Naive thymus-derived CD4-positive, alpha-beta T cell (primary cell): ENCODE measurements at places on chromosomes 1 and 21.

DNA sequence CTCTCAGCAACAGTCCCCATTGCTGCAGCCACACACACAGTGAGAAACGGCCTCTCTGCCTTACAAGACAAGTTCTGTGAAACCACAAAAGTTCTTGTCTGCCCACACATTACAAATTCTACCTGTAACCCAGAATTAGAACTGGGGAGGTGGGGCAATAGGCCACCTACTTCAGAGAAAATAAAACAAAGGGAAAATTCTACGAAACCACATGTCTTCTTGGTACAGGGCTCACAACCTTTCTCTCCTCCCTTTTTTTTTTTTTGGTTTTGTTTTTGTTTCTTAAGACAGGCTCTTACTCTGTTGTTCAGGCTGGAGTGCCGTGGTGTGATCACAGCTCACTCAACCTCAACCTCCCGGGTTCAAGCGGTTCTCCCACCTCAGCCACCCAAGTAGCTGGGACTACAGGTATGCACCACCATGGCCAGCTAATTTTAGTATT, 30.2 kb downstream of the LPAR3 start:
- DNase-seq = peak; percentile 72

- DNase-seq = no peak
These were observed 120.6 kb downstream of the SPSB1 start for GRCh38 chr1:9413071-9413876.

DNA sequence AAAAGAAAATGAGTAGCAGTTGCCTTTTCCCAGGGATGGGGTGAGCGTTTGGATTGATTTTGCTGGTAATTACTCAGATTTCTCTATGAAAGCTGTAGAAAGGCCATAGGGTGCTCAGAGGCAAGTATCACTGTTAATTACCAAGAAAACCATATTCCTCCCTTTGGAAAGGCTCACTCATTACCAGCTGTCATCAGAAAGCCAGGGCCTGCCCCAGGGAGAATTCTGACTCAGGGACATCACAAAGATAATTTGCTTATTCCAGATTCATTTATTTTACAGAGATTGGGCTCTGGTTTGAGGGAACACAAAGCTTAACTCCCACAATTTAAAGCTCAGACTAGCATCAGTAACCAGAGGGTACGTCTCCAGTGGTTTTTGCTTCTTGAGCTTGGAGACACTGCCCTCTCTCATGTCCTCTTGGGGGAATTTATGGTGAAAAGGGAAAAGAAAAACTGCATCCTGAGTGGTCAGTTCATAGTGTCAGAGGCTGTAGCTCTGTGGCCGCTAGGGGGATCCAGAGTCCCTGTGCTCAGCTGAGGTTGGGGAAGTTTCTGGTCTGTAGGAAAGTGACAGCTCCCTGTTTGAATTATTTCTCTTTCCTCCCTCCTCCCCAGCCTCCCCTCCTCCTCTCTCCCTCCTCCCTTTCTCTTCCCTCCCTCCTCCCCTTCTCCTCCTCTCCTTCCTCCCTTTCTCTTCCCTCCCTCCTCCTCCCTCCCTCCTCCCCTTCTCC, 204.3 kb downstream of the KCNJ6 start:
- peak; percentile 21 for DNase-seq

GRCh38 chr21:16968436-16968835, 544.4 kb upstream of the CXADR start:
- no peak for DNase-seq

- DNase-seq = peak; percentile 26
These were observed 30.2 kb downstream of the DPH5 start for GRCh38 chr1:100995198-100995988.

- DNase-seq = no peak
These were observed 14.3 kb downstream of the NHLH2 start for GRCh38 chr1:115826628-115827027.

DNA sequence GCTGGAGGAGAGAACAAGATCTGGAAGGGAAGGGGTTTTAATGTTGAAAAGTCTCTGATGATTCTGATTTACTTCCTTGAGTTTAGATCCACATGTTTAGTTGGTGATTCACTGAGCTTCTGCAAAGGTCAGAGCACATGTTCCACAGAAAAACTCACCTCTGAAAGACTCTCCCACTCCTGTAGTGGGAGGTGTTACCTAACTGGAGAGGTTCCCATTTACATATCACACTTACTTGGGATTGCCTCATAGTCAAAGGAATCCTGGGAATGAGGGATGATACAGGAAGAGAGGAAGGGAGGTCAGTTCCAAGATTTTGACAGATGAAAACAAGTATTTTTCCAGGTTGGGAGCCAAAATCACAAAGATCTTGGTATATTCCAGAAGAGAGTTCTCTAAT, 2.7 kb upstream of the NTNG1 start:
- DNase-seq = no peak

- no peak for DNase-seq
These were observed 660.7 kb downstream of the PTPRU start for GRCh38 chr1:29896791-29897714.

- DNase-seq = no peak
These were observed 208.2 kb downstream of the S1PR1 start for GRCh38 chr1:101444873-101445618.

- DNase-seq = peak; percentile 54
These were observed 750 bp downstream of the SYNJ1 start for GRCh38 chr21:32726839-32727686.

- DNase-seq = no peak
These were observed 108.5 kb downstream of the DENND1B start for GRCh38 chr1:197666769-197667285.

DNA sequence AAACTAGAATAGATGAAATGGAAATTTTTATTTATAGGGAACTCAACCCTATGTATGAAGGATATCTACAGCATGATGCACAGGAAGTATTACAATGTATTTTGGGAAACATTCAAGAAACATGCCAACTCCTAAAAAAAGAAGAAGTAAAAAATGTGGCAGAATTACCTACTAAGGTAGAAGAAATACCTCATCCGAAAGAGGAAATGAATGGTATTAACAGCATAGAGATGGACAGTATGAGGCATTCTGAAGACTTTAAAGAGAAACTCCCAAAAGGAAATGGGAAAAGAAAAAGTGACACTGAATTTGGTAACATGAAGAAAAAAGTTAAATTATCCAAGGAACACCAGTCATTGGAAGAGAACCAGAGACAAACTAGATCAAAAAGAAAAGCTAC, 7.9 kb downstream of the USP1 start:
- no peak for DNase-seq

GRCh38 chr1:1207571-1207892, 1.1 kb upstream of the TNFRSF18 start:
- DNase-seq = no peak

GRCh38 chr1:227730630-227731151, 4.4 kb downstream of the JMJD4 start:
- DNase-seq = no peak

DNA sequence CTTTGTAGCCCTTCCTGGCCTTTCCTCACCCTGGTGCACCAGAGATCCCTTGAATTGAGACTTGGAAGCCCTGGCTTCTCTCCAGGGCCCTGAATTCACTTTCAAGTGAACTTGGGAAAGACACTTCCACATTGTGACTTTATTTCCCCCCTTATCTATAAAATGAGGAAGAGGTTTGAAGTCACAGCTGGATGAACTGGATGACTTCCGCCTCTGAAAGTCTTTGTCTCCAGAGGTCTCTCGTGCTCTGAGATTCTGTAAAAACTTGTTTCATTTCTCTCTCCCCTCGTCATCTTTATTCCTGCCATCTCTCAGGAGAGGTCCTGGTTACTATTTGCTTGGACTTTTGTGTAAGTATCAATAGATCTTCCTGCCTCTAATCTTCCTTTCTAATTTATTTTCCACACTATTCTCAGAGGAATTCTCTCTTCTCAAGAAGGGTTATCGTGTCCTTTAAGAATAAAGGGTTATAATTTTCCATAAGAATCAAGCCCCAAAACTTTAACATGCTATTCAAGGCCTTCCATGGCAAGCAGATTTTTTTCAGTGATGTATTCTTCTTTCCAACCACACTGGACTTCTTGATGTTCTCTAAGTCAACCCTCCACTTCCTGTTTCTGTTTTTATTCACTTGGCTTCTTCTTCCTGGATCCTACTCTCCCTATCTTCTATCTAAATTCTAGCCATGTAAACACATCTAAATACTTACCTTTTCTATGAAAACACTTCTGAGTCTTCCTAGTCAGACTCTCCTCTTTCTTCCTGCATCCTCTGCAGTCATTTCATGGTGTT, 6.5 kb upstream of the RPTN start:
- DNase-seq = no peak

DNA sequence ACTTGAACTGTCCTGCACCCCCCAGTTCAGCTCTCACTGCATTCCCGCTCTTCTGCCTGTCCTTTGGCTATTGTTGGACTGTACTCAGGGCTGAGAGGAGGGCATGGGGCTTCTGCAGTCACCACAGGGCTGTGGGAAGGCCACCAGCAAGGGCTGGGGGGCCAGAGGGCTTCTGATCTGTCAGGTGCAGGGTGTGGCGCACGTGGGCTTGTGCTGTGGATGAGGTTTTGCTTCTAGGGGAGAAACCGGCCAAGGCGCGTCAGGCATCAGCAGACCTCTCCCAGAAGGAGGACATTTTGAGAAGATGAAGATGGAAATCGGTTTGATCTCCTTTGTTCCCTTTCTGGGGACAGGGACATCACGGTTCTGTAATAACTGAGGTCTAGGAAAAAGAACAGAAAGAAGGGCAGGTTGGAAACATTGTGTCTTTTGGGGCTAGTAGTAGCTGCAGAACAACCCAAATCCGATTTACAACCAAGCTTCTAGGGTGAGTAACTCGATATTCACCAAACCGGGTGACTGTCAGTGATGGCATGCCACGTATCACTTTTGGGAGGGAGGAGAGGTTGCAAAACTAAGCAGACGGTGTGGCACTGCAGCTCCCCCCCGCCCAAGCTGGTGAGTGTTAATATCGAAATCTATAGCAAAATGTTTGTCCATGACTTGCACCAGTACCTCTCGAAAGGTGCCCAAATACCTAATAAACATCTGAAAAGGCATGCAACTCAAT, 40.9 kb downstream of the AGPAT3 start:
- no peak for DNase-seq

GRCh38 chr1:212606395-212607205, 2.0 kb upstream of the ATF3 start:
- peak; percentile 48 for DNase-seq

DNA sequence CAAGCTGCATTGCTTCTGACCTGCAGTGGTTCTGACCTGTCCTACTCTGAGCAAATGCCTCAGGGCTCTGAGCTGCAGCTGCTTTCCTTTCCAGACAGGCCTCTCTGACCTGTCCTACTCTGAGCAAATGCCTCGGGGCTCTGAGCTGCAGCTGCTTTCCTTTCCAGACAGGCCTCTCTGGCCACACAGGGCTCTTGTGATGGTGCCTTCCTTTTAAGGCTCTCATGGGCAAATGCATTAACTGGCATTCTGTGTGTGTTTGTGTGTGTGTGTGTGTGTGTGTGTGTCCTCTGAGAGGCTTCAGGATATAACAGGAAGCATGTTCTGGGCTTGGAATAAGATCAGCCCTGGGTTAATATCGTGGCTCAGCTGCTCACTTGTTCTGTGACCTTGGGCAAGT, 131.3 kb downstream of the NTPCR start:
- no peak for DNase-seq

DNA sequence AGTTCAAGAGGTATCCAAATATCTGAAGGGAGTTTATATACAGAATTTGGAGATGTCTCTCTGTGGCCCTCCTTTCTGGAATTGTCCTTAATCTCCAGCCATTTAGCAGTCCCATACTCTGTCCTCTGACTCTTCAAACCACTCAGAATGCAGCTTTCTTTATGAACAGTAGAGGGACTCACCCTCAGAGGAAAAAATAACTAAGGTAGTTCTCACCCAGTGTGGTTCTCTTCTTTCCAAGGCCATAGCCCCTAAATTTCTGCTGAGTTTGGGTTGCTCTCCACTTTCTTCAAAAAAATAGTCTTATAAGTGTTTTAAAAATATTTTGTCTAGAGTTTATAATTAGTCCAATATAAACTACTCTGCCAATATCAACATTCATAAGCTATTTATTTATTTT, 369.7 kb downstream of the MATN1 start:
- DNase-seq = no peak

GRCh38 chr1:5771788-5772187, 220.4 kb downstream of the NPHP4 start:
- no peak for DNase-seq

- no peak for DNase-seq
These were observed 137.7 kb downstream of the SETD4 start for GRCh38 chr21:35922618-35923017.

DNA sequence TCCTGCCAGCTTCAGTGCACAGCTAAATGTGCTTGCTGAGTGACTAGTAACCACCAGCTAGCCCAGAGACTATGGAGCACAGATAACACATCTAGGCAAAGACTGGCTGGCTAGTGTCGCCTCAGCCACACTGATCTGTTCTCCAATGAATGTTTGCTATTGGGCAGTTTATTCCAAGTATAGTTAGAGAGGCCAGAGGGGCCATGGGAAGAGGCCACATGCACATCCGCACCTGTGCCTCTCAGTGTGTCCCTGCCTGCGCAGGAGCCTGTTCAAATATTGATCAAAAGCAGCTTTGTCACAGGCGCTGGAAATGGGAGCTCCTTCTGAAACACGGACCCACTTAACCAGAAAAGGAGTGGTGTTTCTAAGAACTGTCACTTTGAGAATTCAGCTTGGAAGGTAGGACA, 51.3 kb upstream of the ATP1A1 start:
- DNase-seq = no peak
